ENCODE measurements at places on chromosomes 4 and X.

DNA sequence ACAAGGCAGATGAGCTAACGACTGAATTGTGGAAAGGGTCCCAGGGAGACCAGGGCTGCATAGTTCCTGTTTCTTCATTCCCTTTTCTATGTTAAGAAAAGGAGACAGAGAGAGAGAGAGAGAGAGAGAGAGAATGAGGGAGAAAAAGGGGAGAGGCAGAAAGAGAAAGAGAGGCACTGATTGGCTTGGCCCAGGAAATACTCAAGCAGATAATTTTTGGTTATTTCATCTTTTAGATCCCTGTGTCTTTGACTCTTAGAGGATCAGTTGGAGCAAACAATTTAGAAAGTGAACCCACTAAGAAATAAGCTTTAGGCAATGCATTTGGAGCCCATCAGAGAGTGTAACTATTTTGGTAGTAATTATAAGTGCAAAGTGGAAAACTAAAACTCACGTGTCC is 103.4 kb downstream of the CEP44 start:
- DNase-seq = no peak

- DNase-seq = no peak
Observed at GRCh38 chr4:22170353-22170752, 221.8 kb upstream of the KCNIP4 start.

GRCh38 chr4:48380583-48381167 is 39.3 kb downstream of the SLAIN2 start:
- DNase-seq = no peak

DNA sequence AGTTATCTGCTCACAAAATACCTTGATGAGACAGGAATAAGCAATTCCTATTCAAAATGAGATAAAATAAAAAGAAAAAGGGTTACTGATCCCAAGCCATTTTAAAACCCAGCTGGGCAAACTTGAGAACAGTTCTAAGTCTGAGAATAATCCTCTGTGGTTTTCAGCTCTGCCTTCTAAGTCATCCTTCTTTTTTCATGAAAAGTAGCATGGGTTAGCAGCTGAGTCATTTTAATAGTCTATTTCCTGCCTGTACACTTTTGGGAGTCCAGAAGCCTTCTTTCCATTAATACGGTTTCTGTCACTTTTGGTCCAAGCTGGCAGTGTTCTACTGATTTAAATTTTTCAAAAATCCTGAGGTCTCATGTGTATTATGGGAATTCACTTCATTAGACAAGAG is 374.3 kb downstream of the IQCM start:
- DNase-seq = no peak

DNA sequence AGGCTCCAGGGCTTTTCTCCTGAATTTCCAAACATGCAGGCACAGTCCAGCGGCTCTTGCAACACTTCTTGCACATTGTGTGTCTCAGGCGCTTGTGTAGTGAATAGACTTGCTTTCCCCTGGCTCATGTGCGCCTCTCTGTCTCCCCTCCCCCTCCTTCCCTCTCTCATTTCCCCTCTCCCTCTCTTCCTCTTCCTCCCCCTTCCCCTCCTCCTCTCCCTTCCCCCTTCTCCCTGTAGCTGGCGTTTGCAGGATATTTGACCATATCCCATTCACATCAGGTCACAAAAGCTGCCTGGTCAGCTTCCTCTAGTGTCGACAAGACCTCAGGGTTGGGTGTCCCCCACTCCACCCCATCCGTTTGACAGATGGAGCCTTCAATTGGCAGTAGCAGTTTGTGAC is 2.4 kb downstream of the CHST7 start:
- DNase-seq = no peak

Data from globus pallidus (tissue), 1 donor.